ENCODE measurements at places on chromosomes 1 and 21. TPM values are rescaled to one million over a fixed set of nuclear protein-coding genes. Genes with fewer than 3 reads are reported as not detected.

IQGAP3 gene
- 8.6 TPM for total RNA-seq

GRCh38 chr21:43855955-43856354, 9.1 kb upstream of the AGPAT3 start:
- DNase-seq, result no peak

NTMT2 gene
- total RNA-seq, result not detected

E2F2 gene
- 1.3 TPM for total RNA-seq

DNA sequence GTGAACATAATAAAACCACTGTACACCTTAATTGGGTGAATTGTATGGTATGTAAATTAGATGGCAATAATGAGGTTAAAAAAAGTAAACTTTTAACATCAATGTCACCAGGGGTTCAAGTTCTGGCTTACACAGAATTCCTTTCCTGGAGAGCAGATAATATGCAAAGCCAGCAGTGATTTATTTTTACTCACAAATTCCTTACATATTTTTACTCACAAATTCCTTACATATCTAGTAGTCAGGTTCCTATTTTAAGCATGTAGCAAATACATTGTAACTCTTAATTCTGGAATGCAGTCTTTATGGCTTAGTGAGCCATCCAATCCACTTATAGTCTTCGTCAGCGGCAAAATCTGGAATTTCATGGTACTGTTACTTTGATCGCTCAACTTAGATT, 1.3 kb upstream of the UBE4B start:
- DNase-seq, result no peak

BCAN gene
- 0.29 TPM for total RNA-seq

- no peak for DNase-seq
Observed at GRCh38 chr1:151887028-151887427, 22.3 kb downstream of the THEM4 start.

Measured in osteocyte (in vitro differentiated cells).